ENCODE measurements at places on chromosomes 16 and 17. TPM values are rescaled to one million over a fixed set of nuclear protein-coding genes. Genes with fewer than 3 reads are reported as not detected.
A peak's percentile ranks its signal among the peaks of the same experiment; 100 is the strongest.

DNA sequence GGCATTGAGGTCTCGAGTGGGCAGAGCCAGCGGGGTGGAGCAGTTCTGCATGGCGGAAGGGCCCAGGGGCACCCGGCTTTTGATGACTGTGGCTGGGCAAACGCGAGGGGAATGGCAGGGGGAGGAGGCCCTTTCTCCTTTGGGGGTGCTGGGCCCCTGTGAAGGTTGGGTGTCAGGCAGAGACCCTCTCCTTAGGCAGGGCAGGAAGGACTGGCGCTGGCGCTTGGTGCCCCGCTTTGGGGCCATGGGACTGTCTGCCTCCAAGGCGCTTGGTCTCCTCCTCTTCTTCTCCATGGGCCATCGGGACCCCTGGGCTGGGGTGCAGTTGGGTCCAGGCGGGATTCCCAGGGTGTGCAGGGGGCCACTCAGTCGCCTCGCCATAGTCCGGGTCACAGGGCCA lies 12.8 kb upstream of the GFAP start:
- no peak overlapping the region for H3K4me3 ChIP-seq
- H3K36me3 ChIP-seq: no peaks in the 10 kb centered on the region
- no peaks in the 10 kb centered on the region for H3K27me3 ChIP-seq
- DNase-seq: no peak
- no peak overlapping the region for H3K27ac ChIP-seq

DNA sequence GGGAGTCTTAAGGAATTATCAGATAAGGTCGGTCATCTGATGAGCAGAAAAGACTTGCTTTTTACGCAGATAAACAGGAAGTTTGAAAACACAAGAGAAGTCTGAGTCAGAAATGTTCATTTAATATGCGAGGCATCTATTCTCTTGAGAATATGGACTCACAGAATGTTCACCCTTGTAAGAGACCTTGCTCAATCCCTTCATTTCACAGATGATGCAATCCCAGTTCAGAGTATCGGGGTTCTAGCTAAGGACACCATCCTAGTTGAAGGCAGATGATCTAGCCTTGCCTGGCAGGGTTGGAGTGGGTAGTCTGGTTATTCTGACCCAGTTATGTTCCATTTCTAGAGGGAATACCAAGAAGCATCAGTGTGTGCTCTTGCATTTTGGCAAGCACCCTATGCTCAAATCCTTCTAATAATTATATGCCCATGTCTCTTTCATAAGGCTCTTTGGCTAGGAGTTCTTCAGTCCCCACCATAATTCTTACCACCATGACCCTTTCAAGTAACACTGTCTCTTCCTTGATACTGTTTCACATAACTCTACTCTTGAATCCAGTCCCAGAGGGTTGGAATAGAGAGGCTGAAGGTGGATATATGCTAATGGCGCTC lies 42.5 kb downstream of the YPEL2 start:
- H3K4me1 ChIP-seq: peaks cover 50% of the 10 kb centered on the region
- no peaks in the 10 kb centered on the region for H3K36me3 ChIP-seq
- no peak overlapping the region for H3K4me3 ChIP-seq

- no peaks in the 10 kb centered on the region for H3K4me1 ChIP-seq
- H3K27ac ChIP-seq: no peak overlapping the region
- no peak for DNase-seq
- H3K4me3 ChIP-seq: no peak overlapping the region
- no peaks in the 10 kb centered on the region for H3K27me3 ChIP-seq
Observed at GRCh38 chr16:78972006-78972405, 628.5 kb downstream of the MAF start.

The FBXW10B gene
- total RNA-seq: not detected

DNA sequence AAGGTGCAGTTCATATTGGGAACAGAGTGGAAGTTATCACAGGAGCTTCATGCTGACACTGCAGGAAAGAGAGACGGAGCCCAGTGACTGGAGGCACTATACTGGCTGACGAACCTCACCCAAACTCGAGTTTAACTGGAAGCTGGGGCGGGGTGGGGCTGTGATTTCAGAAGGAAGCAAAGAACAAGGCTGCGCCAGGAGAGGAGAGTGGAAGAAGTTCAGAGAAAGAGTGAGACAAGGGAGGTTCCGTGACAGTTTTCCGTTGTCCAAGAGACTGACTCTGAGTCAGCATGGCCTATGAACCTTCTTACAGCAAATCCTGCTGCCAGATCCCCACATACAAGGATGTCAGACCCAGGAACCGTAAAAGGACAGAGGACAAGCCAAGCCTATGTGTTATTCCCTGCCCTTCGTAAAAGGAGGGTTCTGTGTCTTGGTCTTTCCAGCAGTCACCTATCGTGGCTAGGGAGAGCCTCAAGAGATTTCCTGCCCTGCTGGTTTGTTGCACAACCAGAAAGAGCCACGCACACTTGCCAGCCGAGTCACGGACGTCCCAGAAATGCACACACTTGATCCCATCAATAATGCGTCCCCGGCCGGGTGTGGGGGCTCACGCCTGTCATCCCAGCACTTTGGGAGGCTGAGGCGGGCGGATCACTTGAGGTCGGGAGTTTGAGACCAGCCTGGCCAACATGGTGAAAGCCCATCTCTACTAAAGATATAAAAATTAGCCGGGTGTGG lies 5.1 kb downstream of the PITPNA start:
- H3K4me1 ChIP-seq: peaks cover 45% of the 10 kb centered on the region
- no peak for DNase-seq
- no peaks in the 10 kb centered on the region for H3K27me3 ChIP-seq
- H3K36me3 ChIP-seq: no peaks in the 10 kb centered on the region
- H3K4me3 ChIP-seq: no peak overlapping the region

GRCh38 chr16:2194852-2195321 lies 1.5 kb downstream of the CASKIN1 start:
- no peaks in the 10 kb centered on the region for H3K27me3 ChIP-seq
- H3K36me3 ChIP-seq: no peaks in the 10 kb centered on the region
- H3K4me1 ChIP-seq: no peaks in the 10 kb centered on the region
- H3K27ac ChIP-seq: no peak overlapping the region
- no peak overlapping the region for H3K4me3 ChIP-seq

DNA sequence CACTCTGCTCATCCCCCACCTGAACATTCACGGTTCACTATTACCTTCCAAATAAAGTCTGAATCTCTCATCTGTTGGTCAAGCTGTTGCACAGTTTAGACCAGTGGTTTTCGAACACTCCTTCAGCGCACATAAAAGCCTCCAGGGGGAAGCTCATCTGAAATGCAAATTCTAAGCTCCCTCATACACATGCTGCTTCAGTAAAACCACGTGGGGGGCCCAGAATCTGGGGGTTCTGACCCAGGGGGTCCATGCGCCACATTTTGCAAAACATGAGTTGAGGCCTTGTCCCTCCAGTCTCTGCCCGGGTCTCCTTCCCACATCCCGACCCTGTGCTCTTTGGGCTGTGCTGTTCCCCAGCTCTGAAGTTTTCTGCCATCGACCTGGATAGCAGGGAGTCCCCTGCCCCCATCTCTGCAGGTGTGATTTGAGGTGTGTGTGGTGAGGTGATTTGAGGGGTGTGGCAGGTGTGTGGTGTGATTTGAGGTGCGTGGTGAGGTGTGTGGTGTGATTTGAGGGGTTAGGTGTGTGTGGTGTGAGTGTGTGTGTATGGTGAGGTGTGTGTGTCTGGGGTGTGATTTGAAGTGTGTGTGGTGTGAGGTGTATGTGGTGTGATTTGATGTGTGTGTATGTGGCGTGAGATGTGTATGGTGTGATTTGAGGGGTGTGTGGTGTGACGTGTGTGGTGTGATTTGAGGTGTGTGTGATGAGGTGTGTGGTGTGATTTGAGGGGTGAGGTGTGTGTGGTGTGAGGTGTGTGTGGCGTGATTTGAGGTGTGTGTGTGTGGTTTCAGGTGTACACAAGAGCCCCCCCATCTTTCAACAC lies 4.8 kb upstream of the RAB37 start:
- H3K4me1 ChIP-seq: peaks cover 4% of the 10 kb centered on the region
- no peaks in the 10 kb centered on the region for H3K27me3 ChIP-seq
- no peaks in the 10 kb centered on the region for H3K36me3 ChIP-seq
- no peak overlapping the region for H3K27ac ChIP-seq
- no peak overlapping the region for H3K4me3 ChIP-seq
- DNase-seq: no peak

GRCh38 chr17:72134608-72135394 lies 14.0 kb downstream of the SOX9 start:
- no peak overlapping the region for H3K27ac ChIP-seq
- DNase-seq: no peak
- no peaks in the 10 kb centered on the region for H3K27me3 ChIP-seq
- no peak overlapping the region for H3K4me3 ChIP-seq
- H3K4me1 ChIP-seq: no peaks in the 10 kb centered on the region

DNA sequence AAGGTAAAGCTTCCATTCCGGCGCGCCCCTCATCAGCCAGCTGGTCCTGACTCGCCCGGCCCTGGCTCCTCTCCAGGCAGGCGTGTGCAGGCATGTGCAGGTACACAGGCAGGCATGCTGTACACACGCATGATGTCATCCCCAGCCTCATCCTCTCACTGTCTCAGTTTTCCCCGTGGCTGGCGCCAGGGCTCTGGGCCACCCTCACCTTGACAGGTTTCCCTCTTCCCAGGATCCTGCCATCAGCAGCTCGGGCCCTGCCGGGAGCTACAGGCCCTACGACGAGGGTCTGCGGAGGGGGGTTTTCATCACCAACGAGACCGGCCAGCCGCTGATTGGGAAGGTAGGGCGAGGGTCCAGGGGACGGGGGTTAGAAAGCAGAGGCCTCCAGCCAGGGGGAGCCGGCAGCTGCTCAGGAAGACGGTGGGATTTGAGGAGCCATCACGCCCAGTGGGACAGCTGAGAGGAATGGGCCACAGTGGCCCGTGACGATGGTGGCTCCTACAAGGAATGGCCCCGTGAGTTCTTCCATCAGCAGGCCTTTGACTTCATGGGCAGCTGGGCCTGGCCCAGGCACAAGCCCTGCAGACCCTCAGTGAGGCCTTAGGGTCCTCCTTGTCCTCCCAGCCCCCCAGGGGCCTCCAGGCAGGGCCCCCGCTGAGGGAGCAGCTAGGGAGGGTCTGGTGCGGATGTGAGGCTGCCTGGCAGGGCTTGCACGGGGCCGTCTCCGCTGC lies 8.5 kb downstream of the GAA start:
- H3K36me3 ChIP-seq: no peaks in the 10 kb centered on the region
- DNase-seq: no peak
- H3K4me3 ChIP-seq: no peak overlapping the region
- no peaks in the 10 kb centered on the region for H3K27me3 ChIP-seq
- no peak overlapping the region for H3K27ac ChIP-seq

The GAN gene
- total RNA-seq: 2.9 TPM

- no peak for DNase-seq
- H3K27ac ChIP-seq: no peak overlapping the region
- no peaks in the 10 kb centered on the region for H3K36me3 ChIP-seq
- H3K4me1 ChIP-seq: no peaks in the 10 kb centered on the region
Observed at GRCh38 chr17:51322390-51323029, 62.2 kb downstream of the UTP18 start.

The RAB37 gene
- total RNA-seq: 10.6 TPM

DNA sequence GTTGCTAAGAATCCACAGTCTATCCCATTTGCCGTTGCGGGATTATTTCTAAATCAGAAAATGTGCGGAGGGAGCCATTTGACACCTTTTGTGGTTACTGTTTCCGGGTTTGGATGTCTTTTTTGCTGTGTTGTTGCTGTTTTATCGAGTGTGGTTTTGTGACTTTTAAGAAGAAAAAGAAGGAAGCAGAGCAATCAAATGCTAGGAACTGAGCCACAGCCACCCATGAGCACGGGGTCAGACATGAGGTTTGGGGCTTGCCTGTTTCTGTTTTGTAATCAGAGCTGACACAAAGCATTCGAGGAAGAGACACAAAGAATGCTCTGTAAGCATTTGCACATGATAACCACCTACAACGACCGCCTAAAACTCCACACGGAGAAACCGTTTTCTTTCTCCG lies 53.1 kb upstream of the CHMP6 start:
- no peak overlapping the region for H3K27ac ChIP-seq
- H3K4me1 ChIP-seq: no peaks in the 10 kb centered on the region
- no peak for DNase-seq
- H3K36me3 ChIP-seq: no peaks in the 10 kb centered on the region
- H3K4me3 ChIP-seq: no peak overlapping the region

The CMTM3 gene
- 3.7 TPM for total RNA-seq

DNA sequence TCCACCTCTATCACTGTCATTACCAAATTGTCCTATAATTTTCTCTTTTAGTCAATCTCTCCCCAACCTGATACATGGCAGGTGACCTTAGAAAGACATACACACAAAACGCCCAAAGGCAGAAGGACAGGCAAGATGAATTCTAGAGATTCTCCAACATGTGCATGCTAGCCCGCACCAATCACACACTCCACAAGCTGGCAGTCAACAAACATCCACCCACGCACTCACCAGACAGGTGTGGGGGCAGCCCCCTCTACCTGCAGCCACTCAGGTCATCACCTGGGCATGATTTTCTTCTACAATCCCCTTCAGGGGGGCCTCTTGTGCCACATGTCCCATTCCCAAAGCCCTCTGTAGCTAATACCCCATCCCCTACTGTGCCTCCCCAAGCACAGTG lies 9.5 kb downstream of the MPP2 start:
- H3K27me3 ChIP-seq: no peaks in the 10 kb centered on the region
- H3K4me1 ChIP-seq: no peaks in the 10 kb centered on the region
- H3K36me3 ChIP-seq: no peaks in the 10 kb centered on the region
- H3K27ac ChIP-seq: no peak overlapping the region

The SALL1 gene
- 25.7 TPM for total RNA-seq

GRCh38 chr16:85172455-85173145 lies 60.3 kb upstream of the CIBAR2 start:
- H3K4me3 ChIP-seq: peak overlapping the region; percentile 37
- H3K36me3 ChIP-seq: no peaks in the 10 kb centered on the region
- no peak overlapping the region for H3K27ac ChIP-seq

DNA sequence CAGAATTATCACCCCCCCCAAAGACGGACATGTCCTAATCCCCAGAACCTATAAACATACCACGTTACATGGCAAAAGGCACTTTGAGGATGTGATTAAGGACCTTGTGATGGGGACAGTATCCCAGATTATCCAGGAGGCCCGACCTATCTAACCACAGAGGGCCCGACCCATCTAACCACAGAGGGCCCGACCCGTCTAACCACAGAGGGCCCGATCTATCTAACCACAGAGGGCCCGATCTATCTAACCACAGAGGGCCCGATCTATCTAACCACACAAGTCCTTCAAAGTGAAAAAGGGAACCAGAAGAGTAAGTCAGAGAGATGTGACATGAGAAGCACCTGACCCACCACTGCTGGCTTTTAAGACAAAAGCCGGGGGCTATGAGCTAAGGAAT lies 56.8 kb downstream of the ANKFY1 start:
- no peaks in the 10 kb centered on the region for H3K4me1 ChIP-seq
- no peaks in the 10 kb centered on the region for H3K27me3 ChIP-seq
- no peak overlapping the region for H3K4me3 ChIP-seq

GRCh38 chr16:77459534-77460254 lies 24.9 kb upstream of the ADAMTS18 start:
- H3K4me3 ChIP-seq: no peak overlapping the region
- H3K27me3 ChIP-seq: no peaks in the 10 kb centered on the region
- H3K36me3 ChIP-seq: no peaks in the 10 kb centered on the region
- DNase-seq: no peak
- H3K27ac ChIP-seq: no peak overlapping the region
- H3K4me1 ChIP-seq: no peaks in the 10 kb centered on the region

GRCh38 chr16:68073902-68074760 lies 11.0 kb upstream of the NFATC3 start:
- H3K4me3 ChIP-seq: no peak overlapping the region
- H3K36me3 ChIP-seq: peaks cover 9% of the 10 kb centered on the region
- no peaks in the 10 kb centered on the region for H3K27me3 ChIP-seq
- no peak overlapping the region for H3K27ac ChIP-seq

The CCDC78 gene
- 0.31 TPM for total RNA-seq

GRCh38 chr16:74769586-74770190 lies 4.9 kb downstream of the FA2H start:
- no peak overlapping the region for H3K4me3 ChIP-seq
- H3K27ac ChIP-seq: no peak overlapping the region
- H3K4me1 ChIP-seq: no peaks in the 10 kb centered on the region
- no peak for DNase-seq
- H3K36me3 ChIP-seq: no peaks in the 10 kb centered on the region

The SLC4A1 gene
- total RNA-seq: 6.2 TPM

Measured in right lobe of liver (tissue), 6 donors.